Activated CD4-positive, alpha-beta T cell treated with anti-CD3 and anti-CD28 coated beads, Interleukin-2, amount 10 ng/mL, durations not matched to agents 7 days and 5 days (primary cell): ENCODE measurements at places on chromosomes 12 and 14. TPM values are rescaled to one million over a fixed set of nuclear protein-coding genes. Genes with fewer than 3 reads are reported as not detected.
A peak's percentile ranks its signal among the peaks of the same experiment; 100 is the strongest.

GRCh38 chr14:24300326-24300980 is 803 bp downstream of the NOP9 start:
- H3K27ac ChIP-seq = peak overlapping the region; percentile 93
- H3K4me1 ChIP-seq = peaks cover 53% of the 10 kb centered on the region
- DNase-seq = no peak
- no peaks in the 10 kb centered on the region for H3K27me3 ChIP-seq
- H3K36me3 ChIP-seq = peaks cover 54% of the 10 kb centered on the region

DNA sequence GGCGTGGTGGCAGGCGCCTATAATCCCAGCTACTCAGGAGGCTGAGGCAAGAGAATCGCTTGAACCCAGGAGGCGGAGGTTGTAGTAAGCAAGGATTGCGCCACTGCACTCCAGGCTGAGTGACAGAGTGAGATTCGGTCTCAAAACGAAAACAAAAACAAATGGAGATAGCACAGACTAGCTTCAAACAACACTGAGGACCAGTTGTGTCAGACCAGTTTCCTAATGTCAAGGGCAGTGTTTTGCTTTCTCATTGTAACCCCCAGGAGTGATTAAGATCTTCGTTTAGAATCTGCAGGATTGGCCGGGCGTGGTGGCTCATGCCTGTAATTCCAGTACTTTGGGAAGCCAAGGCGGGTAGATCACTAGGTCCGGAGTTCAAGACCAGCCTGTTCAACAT is 18.5 kb downstream of the RPGRIP1 start:
- H3K27me3 ChIP-seq = peaks cover 32% of the 10 kb centered on the region
- no peak overlapping the region for H3K4me3 ChIP-seq
- DNase-seq = no peak
- H3K4me1 ChIP-seq = peaks cover 6% of the 10 kb centered on the region
- no peak overlapping the region for H3K27ac ChIP-seq

CSAD gene
- 33.3 TPM for total RNA-seq

TCL1B gene
- not detected for total RNA-seq

TAC3 gene
- not detected for total RNA-seq
